Adipose tissue (tissue), 3 donors: ENCODE measurements at places on chromosomes 7 and 10. TPM values are rescaled to one million over a fixed set of nuclear protein-coding genes. Genes with fewer than 3 reads are reported as not detected.

The IL6 gene
- 80.3 TPM for polyA plus RNA-seq

The NSUN6 gene
- 7.0 TPM for polyA plus RNA-seq

The ITGA8 gene
- 2.6 TPM for polyA plus RNA-seq

The BTBD16 gene
- 0.07 TPM for polyA plus RNA-seq

The PON1 gene
- 0.12 TPM for polyA plus RNA-seq

The PRLHR gene
- polyA plus RNA-seq, result 0.09 TPM

The SCIN gene
- polyA plus RNA-seq, result 2.3 TPM

The LRRC18 gene
- polyA plus RNA-seq, result not detected

The ANXA8 gene
- polyA plus RNA-seq, result 0.20 TPM

The ADCYAP1R1 gene
- polyA plus RNA-seq, result 0.90 TPM
